Activated T-cell treated with anti-CD3 and anti-CD28 coated beads, Interleukin-2, amount 50 U/mL, for 24 hours (primary cell): ENCODE measurements at places on chromosomes 16 and 17.

- no peak for DNase-seq
Observed at GRCh38 chr17:47778184-47778635, 43.4 kb downstream of the OSBPL7 start.

GRCh38 chr17:38749223-38750043 is 1.3 kb upstream of the PCGF2 start:
- peak; percentile 49 for DNase-seq

DNA sequence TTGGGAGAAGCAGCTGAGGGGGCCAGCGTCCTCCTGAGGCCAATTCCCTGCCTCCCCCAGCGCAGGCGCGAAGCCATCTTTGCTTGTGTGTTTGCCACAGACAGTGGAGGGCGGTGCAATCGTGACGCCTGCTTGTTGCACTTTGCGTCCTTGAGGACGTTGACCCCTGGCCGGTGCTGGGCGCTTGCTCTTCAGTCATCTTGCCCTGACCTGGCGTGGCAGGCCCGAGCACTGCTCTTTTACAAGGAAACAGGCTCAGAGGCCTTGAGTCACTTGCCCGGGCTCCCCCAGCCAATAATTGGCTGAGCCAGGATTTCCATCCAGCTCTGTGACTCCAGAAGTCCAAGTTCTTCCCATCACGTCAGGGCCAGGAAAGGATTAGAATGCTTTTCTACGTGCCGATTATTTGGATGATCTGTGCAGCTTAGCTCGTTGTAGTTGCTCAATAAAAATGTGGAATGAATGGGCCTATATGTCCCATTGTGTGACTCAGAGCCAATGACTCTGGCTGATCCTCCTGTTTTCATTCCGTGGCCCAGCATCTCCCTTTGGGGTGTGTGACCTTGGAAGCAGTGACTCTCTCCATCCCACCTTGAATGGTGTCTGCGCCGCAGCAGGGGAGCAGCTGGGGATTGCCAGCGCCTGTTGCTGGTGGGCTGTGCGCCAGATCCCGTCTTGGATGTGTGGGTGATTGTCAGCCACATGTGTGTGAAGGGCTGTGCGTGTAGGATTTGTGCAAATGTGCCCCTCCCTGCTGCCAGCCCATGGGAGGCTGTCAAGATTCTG is 214.1 kb downstream of the SEC14L1 start:
- peak; percentile 23 for DNase-seq

GRCh38 chr17:36993227-36993626 is 44.5 kb downstream of the AATF start:
- no peak for DNase-seq

DNA sequence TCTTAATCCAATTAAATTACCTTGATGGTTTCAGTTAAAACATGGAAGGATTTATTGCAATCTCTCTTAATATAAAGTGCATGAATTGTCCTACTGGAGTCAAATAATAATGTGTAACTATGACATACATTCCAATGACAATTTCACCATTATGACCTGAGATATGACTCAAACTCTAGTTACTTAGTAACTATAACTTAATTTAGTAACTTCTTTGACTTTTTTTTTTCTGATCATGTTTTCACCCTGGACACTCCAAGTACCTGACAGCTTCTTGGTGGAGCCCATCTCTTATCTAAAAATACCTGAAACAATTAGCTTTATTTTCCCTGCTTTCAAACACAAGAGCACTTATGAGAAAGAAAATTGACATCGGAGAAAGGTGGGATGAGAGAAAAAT is 123.7 kb downstream of the STX8 start:
- no peak for DNase-seq

GRCh38 chr17:55285340-55286301 is 20.9 kb downstream of the HLF start:
- no peak for DNase-seq

GRCh38 chr17:43576563-43577229 is 30.6 kb upstream of the ETV4 start:
- DNase-seq: peak; percentile 78

- no peak for DNase-seq
Observed at GRCh38 chr16:89393738-89394406, 96.5 kb downstream of the ANKRD11 start.

GRCh38 chr17:83067071-83067717 is 12.2 kb upstream of the METRNL start:
- no peak for DNase-seq

- DNase-seq: no peak
Observed at GRCh38 chr17:58165981-58166380, 801 bp upstream of the OR4D2 start.

- DNase-seq: no peak
Observed at GRCh38 chr17:80558046-80558445, 13.4 kb downstream of the RPTOR start.

DNA sequence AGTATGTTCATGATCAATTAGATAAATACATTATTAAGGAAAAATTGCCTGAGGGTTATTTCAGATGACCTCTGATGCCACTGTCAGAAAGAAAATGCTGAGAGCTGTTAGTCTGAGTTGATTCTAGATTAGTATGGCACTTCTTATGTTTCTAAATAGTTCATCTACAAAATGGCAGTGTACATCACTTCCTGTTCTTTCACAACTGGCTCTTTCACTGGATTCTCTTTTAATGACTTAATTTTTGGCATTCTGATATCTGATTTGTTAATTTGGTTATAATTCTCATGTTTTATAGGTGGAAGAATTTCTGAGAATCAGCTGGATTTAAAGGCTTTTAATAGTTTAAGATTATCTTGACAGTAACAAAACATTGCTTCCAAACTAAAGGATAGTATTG is 3.3 kb downstream of the TAOK1 start:
- no peak for DNase-seq

DNA sequence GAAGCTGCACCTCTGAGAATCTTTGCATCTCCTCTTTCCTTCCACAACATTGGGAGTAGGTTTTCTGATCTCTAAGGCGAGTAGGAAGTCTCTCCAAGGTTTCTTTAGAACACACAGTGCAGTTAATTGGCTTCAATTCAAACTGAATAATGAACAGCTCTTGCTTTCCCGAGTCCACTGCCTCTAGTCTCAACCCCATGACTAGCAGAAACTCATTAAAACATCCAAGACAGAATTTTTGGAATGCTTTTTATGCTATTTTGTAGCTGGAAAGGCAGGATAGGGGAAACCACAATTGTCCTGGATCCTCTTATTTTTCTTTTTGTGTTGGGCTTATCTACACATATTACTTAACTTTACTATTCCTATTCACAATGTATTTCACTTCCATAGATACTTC is 206.6 kb downstream of the CDH8 start:
- no peak for DNase-seq

DNA sequence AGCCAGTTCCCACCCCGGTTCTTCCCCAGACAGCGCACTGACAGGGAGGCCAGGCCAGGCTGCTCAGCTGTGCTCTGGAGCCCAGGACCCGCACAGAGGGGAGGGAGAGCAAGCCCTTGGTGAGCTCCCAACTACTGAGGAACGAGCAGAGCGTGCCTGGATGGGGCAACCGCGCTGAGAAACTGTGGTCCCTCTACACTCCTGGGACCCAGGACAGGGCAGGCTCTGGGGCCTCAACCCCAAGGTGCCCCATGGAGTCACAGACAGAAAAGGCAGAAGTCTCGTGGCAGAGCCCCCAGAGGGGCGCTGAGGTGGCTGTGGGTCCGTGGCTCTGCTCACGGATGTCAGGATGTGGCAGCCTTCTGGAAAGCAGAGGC is 16.3 kb downstream of the SLX4 start:
- no peak for DNase-seq

DNA sequence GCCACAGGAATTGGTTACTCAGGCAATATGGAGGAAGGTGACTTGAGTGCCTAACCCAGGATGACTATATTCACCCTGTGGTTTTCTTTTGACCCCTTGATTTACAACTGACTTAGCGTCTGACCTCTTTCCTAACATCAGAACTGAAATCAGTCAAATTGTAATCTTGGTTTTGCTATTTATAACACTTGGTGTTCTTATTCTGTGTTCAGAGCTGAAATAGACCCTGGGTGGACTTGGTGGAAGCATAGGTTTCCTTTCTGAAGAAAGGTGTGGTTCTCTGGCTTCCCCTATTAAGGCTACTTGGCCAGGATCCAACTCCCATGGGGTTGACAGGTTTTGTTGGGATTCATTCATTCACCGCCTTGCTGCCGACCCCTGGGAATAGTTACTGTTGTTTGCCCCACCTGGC is 80.8 kb downstream of the CLEC16A start:
- DNase-seq: no peak

- no peak for DNase-seq
Observed at GRCh38 chr16:54490112-54490488, 203.5 kb upstream of the IRX3 start.

GRCh38 chr16:50706250-50706649 is 12.8 kb downstream of the NOD2 start:
- DNase-seq: no peak
